ENCODE measurements at places on chromosomes 3 and 15. TPM values are rescaled to one million over a fixed set of nuclear protein-coding genes. Genes with fewer than 3 reads are reported as not detected.

DNA sequence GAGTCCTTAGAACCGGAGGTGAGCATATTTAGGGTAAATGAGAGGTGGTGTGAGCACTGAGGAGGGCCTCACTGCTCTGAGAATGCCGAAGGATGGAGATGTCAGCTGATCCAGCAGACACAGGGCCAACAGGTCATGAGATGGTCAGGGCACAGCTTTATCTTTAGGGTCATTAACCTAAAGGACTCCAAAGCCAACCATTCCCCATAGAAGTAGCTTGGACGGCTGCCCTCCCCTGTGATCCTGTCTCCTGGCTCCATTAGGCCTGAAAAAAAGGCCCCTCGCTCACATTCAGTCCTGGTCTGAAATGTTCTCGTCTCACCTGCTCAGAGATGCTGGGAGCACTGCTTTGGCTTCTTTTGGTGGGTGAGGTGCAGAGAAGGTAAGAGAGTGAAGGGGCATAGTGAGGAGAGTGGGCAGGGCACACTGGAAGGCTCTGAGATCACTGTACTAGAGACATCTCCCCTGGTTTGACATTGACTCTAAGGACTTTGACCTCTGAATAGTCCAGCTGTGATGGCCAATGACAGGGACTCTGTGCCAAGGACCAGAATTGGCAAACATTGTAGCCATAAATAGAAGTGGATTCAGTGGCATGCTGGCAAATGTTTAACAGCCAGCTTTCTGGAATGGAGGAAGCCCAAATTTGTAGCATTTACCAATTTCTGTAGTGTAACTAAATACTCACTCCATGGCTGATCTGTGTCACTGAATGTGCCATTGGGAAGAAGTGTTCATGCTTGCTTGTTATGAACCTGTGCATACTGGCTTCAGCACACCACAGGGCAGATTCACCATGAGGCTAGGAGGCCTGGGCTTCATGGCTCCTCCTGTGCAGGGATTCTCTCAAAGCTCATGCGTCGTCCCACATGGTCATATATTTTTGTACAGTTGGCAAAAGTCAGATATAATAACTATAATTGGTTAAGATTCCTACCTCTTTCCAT is 76.2 kb upstream of the MRPS22 start:
- no peak overlapping the region for H3K27ac ChIP-seq
- peaks cover 3% of the 10 kb centered on the region for H3K27me3 ChIP-seq
- no peak for DNase-seq

- H3K27ac ChIP-seq: peak overlapping the region; percentile 92
- DNase-seq: peak; percentile 56
- peak overlapping the region; percentile 85 for H3K4me3 ChIP-seq
Observed at GRCh38 chr3:169966951-169967915, 626 bp downstream of the SEC62 start.

- H3K27ac ChIP-seq: peak overlapping the region; percentile 99
- H3K27me3 ChIP-seq: no peaks in the 10 kb centered on the region
- H3K36me3 ChIP-seq: no peaks in the 10 kb centered on the region
- H3K4me3 ChIP-seq: peak overlapping the region; percentile 52
- DNase-seq: no peak
Observed at GRCh38 chr15:76988867-76989780, 5.8 kb upstream of the PSTPIP1 start.

Gene SRGAP3
- total RNA-seq: 1.3 TPM

DNA sequence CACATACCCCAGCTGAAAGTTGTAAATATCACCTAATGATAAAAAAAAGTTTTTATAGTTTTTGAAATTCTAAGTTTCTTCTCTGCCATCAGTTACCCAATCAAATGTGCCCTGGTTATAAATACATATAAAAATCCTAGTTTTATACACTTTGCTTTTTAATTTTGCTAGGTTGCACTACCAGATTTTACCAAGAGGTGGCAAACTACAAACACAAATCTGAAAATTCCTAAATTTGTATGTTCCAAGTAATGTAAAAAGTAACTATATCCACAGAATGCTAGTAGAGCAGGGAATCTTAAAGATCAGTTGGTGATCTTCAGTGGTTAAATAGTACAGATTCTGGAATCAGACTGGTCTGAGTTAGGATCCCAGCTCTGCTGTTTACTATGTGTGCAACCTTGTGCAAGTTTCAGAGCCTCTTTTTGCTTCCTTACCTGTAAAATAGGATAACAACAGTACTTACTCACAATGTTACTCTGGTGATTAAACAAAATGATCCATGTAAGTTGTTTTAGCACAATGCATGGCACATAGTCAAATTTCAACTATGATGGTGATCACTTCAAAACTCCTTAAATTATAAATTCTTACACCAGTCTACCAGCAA is 11.0 kb downstream of the TRPM7 start:
- H3K36me3 ChIP-seq: peaks cover 7% of the 10 kb centered on the region
- no peak overlapping the region for H3K27ac ChIP-seq
- no peak for DNase-seq
- peaks cover 12% of the 10 kb centered on the region for H3K4me1 ChIP-seq

- DNase-seq: peak; percentile 56
- peak overlapping the region; percentile 81 for H3K4me3 ChIP-seq
- H3K27me3 ChIP-seq: no peaks in the 10 kb centered on the region
- peaks cover 9% of the 10 kb centered on the region for H3K36me3 ChIP-seq
- peak overlapping the region; percentile 80 for H3K27ac ChIP-seq
- H3K4me1 ChIP-seq: peaks cover 37% of the 10 kb centered on the region
Observed at GRCh38 chr15:52180196-52180835, 10.9 kb downstream of the GNB5 start.
